Lung (tissue), 17 donors: ENCODE measurements at places on chromosomes 11 and 22. TPM values are rescaled to one million over a fixed set of nuclear protein-coding genes. Genes with fewer than 3 reads are reported as not detected.
A peak's percentile ranks its signal among the peaks of the same experiment; 100 is the strongest.

TIGD3 gene
- 0.27 TPM for polyA plus RNA-seq

MSANTD4 gene
- polyA plus RNA-seq: 4.9 TPM

ARVCF gene
- polyA plus RNA-seq: 12.7 TPM

PPME1 gene
- polyA plus RNA-seq: 22.4 TPM

MTFP1 gene
- 30.0 TPM for polyA plus RNA-seq

VWCE gene
- 0.55 TPM for polyA plus RNA-seq

NRIP3 gene
- 0.28 TPM for polyA plus RNA-seq

CCDC34 gene
- 3.0 TPM for polyA plus RNA-seq

GRCh38 chr11:15157606-15158137, 42.9 kb downstream of the INSC start:
- H3K27me3 ChIP-seq: no peaks in the 10 kb centered on the region
- no peak for DNase-seq
- peaks cover 8% of the 10 kb centered on the region for H3K4me1 ChIP-seq
- no peak overlapping the region for H3K4me3 ChIP-seq

GRCh38 chr22:44088976-44089570, 65.0 kb downstream of the PARVB start:
- H3K36me3 ChIP-seq: no peaks in the 10 kb centered on the region
- H3K27ac ChIP-seq: no peak overlapping the region
- no peak for DNase-seq
- H3K27me3 ChIP-seq: no peaks in the 10 kb centered on the region

DNA sequence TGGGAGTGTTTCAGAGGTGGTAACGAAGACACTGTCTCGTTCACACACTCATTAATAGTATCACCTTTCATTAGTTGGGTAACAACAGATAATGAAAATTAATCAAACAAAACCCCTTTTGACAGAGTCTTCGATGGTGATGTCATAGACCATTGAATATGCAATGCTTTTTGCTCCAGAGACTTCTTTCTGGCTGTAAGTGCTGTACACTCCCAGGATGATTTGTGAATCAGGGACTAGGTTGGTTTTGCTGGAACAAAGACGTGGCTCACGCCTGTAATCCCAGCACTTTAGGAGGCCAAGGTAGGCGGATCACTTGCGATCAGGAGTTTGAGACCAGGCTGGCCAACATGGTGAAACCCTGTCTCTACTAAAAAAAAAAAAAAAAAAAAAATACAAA, 9.5 kb upstream of the RASSF10 start:
- no peaks in the 10 kb centered on the region for H3K36me3 ChIP-seq
- H3K27me3 ChIP-seq: peaks cover 9% of the 10 kb centered on the region
- no peak overlapping the region for H3K27ac ChIP-seq

DNA sequence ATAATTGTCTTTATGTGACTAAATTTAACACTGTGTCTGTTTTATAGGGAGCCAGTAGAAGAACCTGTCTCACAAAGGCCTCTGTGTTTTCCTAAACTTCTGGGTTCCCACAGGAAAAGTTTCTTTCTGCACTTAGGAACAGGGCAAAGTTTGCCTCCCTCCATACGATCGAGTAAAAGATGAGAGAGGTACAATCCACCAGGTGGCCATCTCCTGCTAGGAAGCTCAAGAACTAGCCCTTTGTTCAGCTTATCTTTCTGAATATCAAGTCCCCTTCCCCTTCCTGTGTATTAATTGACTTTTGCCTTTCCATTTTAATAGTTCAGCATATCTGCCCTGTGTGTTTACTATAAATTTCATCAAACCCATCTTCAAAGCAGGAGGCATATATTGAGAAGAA, 18.0 kb downstream of the CSNK2A3 start:
- H3K4me3 ChIP-seq: no peak overlapping the region
- no peak for DNase-seq
- H3K4me1 ChIP-seq: peaks cover 7% of the 10 kb centered on the region
- H3K27ac ChIP-seq: no peak overlapping the region

- H3K36me3 ChIP-seq: no peaks in the 10 kb centered on the region
- no peak overlapping the region for H3K4me3 ChIP-seq
- no peaks in the 10 kb centered on the region for H3K27me3 ChIP-seq
- no peak for DNase-seq
- no peak overlapping the region for H3K27ac ChIP-seq
These were observed 37.6 kb upstream of the ALX4 start for GRCh38 chr11:44347538-44347937.

DNA sequence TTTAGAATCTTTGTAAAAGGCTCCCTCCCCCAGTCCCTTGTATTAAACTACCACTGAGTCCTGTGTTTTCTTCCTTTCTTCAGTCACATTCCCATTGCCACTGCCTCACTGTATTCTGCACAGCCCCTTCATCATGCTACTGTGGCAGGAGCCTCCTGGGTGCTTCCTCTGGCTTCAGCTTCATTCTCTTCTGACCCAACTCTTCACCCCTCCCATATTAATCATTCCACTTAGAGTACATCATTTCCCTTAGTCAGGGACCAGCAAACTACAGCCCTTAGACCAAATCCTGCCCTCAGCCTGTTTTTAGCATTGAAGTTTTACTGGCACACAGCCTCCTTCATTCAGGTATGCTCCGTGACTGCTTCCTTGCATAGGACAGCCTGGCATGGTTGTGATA, 127.7 kb upstream of the MTNR1B start:
- H3K27me3 ChIP-seq: no peaks in the 10 kb centered on the region
- H3K4me3 ChIP-seq: no peak overlapping the region
- H3K36me3 ChIP-seq: no peaks in the 10 kb centered on the region
- no peak overlapping the region for H3K27ac ChIP-seq
- no peak for DNase-seq

DNA sequence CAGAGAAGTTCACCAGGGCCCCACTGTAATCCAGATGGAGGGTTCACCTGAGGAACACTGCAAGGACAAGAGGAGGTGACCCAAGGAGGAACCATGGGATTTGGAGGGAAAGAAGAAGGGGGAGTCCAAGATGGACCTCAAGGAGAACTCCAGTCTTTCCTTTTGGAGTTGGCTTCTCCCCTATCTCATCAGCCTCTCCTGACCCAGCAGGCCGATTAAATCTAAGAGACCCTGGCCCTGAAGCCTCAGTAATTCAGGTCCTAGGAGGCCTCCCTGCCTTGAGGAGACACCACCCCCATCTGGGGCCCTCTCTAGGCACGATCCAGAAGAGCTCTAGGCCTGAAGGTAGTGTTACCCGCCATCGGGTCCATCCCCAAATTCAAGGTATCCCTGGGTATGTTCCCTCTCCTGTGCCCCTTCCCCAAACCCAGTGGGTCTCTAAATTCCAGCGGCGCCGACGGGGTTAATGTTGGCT, 15.1 kb upstream of the DGKZ start:
- no peak overlapping the region for H3K27ac ChIP-seq
- DNase-seq: no peak
- no peaks in the 10 kb centered on the region for H3K4me1 ChIP-seq
- no peaks in the 10 kb centered on the region for H3K36me3 ChIP-seq
- H3K4me3 ChIP-seq: no peak overlapping the region

DNA sequence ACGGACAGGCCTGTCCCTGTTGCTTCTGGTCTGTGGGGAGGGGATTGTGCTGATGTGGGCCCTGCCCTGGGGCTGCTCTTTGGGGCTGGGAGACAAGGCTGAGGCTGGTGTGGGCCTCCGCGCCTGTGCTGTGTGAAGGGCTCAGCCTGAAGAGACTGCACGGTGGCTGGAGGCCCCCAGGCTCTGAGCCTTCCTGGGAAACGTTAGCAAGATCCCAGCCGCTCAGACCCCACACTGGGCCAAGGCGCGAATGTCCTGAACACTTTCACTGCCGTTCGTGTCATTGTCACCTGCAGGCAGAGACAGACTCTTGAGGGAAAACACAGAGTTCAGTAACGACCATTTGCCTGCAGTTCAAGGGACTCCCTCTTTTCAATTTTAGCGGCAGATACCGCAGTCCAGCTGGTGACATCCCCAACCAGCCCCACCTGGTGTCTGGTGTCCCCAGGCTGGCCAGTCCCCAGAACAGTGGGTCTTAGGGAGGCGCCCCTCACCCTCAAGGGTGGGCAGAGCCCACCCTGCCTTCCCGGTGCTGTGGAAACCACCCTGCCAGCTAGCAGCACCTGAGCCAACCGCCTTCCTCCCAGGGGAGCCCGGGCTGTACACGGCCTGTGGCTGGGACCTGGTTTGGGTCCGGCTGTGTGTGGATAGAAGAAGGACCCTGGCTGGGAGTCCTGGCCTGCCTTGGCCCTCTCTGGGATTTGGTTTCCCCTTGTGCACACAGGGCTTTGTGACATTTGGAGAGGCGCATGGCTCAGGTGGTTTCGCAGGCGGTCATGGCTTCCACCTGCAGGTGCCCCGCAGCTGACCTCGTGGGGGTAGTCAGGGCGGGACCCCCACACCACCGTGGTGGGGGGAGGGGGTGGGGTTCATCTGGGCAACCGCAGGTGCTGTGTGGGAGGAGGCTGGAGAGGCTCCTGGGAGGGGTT, 5.7 kb downstream of the PANX2 start:
- H3K4me1 ChIP-seq: no peaks in the 10 kb centered on the region
- no peak overlapping the region for H3K4me3 ChIP-seq

- H3K4me1 ChIP-seq: peaks cover 14% of the 10 kb centered on the region
- no peak overlapping the region for H3K4me3 ChIP-seq
- peaks cover 30% of the 10 kb centered on the region for H3K36me3 ChIP-seq
- peak; percentile 87 for DNase-seq
These were observed 21.8 kb downstream of the SNX19 start for GRCh38 chr11:130894322-130895025.

DNA sequence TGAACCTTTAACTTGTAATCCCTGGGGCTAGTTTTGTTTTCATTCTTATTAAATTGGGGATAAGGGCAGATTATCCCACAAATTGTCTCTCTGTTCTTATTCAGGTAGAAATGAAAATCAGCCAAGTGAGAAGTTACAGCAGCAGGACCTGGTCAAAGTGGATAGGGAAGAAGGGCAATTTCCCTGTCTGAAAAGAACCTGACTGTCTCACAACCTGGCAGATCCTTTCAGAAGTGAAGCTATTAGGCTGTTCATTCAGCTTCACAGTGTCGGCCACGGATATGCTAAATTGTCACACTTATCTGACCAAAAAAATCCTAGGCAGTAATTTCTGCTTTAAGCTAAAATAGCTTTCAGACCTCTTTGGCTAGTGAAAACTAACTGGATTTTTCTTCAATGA, 712.6 kb upstream of the ANO5 start:
- H3K27me3 ChIP-seq: no peaks in the 10 kb centered on the region
- H3K27ac ChIP-seq: no peak overlapping the region
- no peaks in the 10 kb centered on the region for H3K4me1 ChIP-seq
- no peak for DNase-seq
- H3K36me3 ChIP-seq: no peaks in the 10 kb centered on the region

GRCh38 chr22:17876306-17876831, 102.1 kb upstream of the BID start:
- no peak overlapping the region for H3K4me3 ChIP-seq
- DNase-seq: peak; percentile 71
- H3K36me3 ChIP-seq: peaks cover 7% of the 10 kb centered on the region
- H3K27ac ChIP-seq: no peak overlapping the region
- H3K4me1 ChIP-seq: no peaks in the 10 kb centered on the region

DNA sequence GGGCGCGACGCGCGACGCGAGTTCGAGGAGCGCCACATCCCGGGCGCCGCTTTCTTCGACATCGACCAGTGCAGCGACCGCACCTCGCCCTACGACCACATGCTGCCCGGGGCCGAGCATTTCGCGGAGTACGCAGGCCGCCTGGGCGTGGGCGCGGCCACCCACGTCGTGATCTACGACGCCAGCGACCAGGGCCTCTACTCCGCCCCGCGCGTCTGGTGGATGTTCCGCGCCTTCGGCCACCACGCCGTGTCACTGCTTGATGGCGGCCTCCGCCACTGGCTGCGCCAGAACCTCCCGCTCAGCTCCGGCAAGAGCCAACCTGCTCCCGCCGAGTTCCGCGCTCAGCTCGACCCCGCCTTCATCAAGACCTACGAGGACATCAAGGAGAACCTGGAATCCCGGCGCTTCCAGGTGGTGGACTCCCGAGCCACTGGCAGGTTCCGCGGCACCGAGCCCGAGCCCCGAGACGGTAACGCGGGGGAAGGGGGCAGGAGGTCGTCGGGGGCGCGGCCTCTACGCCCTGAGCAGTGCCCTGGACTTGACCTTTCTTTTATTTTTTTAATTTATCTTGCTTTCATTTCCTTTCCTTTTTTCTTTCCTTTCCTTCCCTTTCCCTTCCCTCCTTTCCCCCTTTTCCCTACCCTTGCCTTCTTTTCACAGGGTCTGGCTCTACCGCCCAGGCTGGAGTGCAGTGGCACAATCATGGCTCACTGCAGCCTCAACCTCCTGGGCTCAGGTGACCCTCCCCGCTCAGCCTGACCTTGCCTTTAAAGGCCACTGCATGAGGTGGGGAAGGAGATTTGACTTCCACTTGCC, 5.0 kb downstream of the MPST start:
- H3K27ac ChIP-seq: no peak overlapping the region
- peaks cover 34% of the 10 kb centered on the region for H3K36me3 ChIP-seq
- DNase-seq: no peak
- no peaks in the 10 kb centered on the region for H3K4me1 ChIP-seq
- no peak overlapping the region for H3K4me3 ChIP-seq
